Kidney capillary endothelial cell (primary cell): ENCODE measurements at places on chromosomes 16 and 17.

- DNase-seq: peak; percentile 82
These were observed 28.5 kb upstream of the CCDC182 start for GRCh38 chr17:57773557-57773956.

DNA sequence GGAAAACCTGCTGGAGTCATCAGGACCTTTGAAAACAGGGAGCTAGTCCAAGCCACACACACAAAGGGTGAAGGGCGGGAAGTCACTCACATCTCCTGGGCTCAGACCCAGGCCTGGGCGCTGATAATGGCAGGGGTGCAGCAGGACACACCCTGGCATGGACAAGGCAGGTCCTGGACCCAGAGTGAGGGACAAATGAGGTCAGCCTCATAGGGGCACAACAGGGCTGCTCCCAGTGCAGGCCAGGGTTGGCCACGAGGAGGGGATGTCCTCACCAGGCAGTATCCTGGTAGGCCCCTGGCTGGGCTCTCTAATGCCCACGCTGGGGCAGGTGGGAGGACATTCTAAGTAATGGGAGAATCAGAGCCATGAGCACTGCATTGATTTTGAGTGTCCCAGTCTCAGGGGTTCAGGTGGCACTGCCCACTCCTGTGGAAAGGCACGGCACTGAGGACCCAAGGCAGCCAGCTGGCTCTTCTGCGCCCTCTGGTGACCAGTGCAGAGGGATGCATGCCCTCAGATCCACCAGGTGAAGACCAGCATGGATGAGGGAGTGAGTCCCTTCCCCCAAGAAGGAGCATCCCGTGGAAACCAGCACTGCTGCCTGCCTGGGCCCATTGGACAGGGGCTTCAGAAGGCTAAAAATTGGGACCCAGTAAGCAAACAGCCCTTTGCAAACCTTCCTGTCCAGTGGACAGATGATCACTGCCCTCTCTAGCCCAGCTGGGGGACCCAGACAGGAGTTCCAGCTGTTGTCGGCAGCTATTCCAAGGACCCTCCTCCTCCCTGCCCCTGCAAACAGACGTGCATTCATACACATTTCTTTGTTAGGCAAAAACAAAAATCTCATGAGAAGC lies 23.4 kb upstream of the SREBF1 start:
- DNase-seq: peak; percentile 45

GRCh38 chr17:48523010-48523409 lies 7.8 kb downstream of the HOXB1 start:
- DNase-seq: no peak

- no peak for DNase-seq
These were observed 730.7 kb downstream of the CDH11 start for GRCh38 chr16:64391063-64391600.

- DNase-seq: no peak
These were observed 264.1 kb downstream of the CBLN1 start for GRCh38 chr16:49017501-49017900.

DNA sequence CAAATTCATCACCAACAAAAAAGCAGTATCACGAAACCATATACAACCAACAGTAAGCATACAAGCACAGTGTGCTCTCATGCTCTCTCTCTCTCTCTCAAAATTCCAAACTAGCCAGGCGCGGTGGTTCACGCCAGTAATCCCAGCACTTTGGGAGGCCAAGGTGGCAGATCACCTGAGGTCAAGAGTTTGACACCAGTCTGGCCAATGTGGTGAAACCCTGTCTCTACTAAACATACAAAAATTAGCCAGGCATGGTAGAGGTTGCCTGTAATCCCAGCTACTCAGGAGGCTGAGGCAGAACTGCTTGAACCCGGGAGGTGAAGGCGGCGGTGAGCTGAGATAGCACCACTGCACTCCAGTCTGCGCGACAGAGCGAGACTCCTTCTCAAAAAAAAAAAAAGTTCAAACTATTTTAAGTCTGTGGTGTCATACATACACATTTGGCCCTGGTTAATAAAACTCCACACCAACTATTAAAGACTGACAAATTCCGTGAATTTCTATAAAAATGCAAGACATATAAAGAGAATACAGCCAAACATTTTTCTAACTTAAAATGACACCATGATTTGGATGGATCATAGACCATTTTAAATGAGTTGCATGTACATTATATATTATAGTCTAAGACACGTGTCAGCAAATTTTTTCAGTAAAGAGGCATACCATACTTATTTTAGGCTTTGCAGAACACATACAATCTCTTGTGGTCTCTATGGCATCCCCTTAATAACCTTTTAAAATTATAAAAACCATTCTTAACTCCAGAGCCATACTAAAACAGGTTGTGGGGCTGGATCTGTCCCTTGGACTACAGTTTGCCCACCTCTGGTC lies 30.9 kb downstream of the GLG1 start:
- DNase-seq: no peak

GRCh38 chr17:50316016-50316587 lies 29.8 kb upstream of the XYLT2 start:
- no peak for DNase-seq
